ENCODE measurements at places on chromosomes 1 and 21.

DNA sequence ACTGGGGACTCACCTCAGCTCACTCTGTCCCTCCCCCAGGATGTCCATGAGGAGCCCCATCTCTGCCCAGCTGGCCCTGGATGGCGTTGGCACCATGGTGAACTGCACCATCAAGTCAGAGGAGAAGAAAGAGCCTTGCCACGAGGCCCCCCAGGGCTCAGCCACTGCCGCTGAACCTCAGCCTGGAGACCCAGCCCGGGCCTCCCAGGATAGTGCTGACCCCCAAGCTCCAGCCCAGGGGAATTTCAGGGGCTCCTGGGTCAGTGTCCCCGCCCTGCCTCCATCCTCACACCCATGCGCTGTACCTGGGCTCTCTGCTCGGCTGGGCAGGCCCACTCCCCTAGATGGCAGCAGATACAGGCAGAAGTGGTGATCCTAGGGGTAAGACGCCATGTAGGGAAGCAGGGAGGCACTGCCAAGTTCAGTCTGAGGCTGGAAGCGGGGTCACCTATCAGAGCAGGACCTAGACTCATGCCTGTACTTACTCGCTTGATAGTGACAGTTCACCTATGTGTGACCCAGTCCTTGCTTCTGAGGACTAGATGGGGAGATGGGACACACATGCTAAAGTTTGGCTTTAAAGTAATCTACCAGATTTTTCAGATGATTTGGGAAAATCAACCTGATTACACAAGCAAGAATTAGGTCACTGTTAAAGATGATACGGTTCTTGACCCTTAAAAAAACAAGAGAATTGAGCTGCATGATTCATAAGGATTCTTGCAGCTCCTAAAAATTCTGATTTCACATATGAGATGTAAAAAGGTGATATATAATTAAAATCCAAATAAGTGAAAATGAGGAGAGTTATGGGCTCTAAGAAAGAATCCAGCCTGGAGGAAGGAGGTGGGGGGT, 38.7 kb downstream of the ETNK2 start:
- DNase-seq: no peak

DNA sequence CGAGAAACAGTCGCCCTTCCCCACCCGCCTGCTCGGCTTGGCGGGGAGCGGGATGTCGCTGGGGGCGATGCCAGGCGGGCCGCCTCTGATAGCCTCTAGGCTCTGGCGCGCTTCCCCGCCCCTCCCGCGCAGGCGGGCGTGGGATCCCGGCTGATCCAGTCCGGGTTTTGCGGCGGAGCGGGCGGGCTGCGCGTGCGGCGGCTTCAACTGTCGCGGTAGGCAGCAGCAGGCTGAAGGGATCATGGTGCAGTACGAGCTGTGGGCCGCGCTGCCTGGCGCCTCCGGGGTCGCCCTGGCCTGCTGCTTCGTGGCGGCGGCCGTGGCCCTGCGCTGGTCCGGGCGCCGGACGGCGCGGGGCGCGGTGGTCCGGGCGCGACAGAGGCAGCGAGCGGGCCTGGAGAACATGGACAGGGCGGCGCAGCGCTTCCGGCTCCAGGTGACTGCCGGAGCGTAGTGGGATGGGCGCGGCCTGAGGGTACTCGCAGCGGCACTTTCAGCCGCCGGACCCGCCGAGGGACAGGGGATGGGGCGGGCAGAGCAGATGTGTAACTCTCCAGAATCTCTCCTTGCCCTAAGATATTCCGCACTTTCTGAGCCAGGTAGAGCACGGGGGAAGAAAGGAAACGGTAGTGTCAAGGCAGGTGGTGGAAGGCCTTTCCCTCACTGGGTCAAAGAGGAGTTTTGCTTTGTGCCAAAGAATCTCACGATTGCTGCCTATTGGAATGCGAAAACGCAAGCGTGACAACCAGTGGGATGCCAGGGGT, at the start of gene FAAH:
Gene FAAH, plus strand, starts transcription at position 210 of the 764 bp plus-strand sequence. Its CDS starts 32 bp downstream, at position 242.
- DNase-seq: peak; percentile 24

DNA sequence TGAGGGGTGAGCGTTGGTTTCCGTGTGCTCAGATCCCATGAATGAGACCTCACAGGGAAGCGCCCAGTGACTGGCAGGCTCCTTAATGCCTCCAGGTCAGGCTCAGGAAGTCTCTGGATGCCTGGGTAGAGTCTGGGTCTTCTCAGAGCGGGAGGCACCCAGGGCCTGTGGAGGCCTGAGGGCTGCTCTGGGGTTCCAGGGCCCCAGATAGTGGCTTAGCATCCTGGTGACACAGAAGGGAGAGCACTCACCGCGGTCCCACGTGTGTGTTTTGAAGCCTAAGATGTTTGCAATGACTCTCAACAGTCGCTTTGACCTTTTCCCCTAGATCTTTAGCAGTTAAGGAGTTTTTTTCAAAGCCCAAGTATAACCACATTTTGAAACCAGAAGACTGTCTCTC, 25.0 kb downstream of the PRMT2 start:
- no peak for DNase-seq

GRCh38 chr1:234148350-234148749, 224.9 kb upstream of the COA6 start:
- no peak for DNase-seq

DNA sequence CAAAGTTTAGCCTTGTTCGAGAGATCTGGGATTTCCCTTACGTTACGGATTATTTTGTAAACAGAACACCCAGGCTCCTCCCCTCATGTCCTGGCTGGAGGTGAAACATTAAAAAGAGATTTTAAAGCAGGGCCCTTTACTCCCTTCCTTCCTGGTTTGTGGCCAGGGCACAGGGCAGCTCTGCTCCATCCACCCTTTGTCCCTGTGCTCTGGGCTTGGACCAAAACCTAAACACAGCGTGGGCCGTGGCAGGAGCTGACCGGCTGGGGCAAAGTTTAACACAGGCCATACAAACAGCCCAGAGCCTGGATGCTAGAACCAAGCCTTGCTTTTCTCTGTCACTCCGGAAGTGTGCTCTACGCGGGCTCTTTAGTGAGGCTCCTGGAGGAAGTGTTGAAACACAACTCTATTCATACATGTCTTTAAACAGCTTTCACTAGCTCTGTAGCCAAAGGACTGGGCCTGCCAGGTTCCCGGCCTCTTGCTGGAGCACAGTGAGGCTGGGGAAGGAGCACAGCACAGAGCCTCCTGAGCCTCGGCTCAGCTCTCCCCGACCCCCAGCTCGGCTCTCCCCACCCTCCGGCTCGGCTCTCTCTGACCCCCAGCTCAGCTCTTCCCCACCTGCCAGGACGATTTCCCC, 84.7 kb downstream of the PDE9A start:
- DNase-seq: peak; percentile 63

GRCh38 chr1:58592522-58593134, 15.6 kb upstream of the TACSTD2 start:
- no peak for DNase-seq

DNA sequence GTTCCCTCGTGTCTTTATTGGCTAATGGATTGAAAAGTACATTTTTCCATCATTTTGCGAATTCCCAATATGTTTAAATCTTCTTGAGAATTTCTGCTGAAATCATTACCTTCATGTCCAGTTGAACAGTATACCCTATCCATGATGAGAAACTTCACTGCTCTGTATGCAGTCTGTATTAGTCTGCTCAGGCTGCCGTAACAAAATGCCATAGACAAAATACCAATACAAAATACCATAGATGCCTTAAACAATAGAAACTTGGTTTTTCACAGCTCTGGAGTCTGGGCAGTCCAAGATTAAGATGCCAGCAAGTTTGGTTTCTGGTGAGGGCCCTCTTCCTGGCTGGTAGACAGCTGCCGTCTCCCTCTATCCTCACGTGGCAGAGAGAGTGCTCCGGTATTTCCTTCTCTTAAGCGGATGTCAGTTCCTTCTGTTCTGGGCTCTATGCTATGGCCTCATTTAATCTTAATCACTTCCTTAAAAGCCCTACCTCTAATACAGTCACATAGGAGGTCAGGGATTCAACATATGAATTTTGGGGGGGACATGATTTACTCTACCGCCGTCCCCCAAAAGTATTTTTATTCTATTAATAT, 27.0 kb downstream of the CXADR start:
- DNase-seq: no peak

- no peak for DNase-seq
Observed at GRCh38 chr1:157105988-157106812, 6.6 kb upstream of the ETV3L start.

GRCh38 chr1:15436881-15437442, 1.3 kb upstream of the CTRC start:
- no peak for DNase-seq

- peak; percentile 62 for DNase-seq
Observed at GRCh38 chr1:224623743-224624333, 7.7 kb downstream of the CNIH3 start.

GRCh38 chr21:42580076-42580792, 66.6 kb downstream of the SLC37A1 start:
- DNase-seq: no peak

DNA sequence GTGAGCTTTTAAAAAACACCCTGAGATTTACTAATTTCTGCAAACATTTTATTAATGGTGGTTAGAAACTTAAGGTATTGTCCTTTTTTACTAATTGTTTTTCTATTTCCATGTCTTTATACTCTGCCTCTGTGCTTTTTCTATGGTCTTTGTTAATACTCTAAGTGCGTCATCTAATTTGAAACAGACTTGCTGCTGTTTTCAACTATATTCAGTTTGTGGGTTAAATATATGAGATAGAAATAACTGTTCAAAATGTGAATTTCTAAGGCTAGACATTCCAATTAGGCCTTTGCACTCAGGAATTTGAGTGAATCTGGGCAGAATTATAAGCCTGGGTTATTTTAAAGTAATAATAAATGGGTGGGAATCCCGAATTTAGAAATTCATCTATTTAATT, 82.4 kb upstream of the COL11A1 start:
- no peak for DNase-seq

DNA sequence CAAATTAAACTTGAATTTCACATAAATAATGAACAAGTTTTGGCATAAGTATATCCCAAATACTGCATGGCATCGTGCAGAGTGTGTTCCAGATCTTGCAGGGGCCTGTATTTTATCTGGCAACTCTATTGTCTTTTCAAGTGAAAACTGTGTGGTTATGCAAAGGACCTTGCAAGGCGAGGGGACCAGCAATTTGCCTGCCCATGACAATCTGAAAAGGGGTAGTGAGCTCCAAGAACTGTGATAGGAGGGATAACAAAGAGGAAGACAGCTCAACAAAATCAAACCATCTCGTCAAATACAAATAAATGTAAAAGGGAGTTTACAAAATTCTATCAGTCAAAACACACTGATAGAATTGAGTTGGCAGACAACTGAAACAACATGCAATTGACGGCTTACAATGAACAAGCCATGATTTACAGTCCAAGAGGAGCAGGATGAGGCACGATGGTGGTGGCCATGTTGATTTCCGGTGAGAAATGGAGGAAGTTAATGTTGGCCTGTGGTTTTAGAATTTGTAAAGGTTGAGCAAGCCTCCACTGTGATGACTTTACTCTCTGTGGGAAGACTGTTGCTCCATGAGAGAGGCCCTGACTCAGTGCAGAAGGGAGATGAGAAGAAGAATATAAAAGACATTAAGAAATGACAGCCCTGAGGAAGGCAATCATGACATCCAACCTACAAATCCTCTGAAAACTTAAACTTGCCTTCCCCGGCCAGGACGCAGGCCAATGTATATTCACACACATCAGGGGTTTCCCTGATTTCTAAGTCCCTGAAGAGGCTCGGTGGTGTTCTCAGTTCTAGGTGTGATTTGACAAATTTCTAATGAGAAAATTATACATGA, 132.2 kb downstream of the ADSS2 start:
- peak; percentile 86 for DNase-seq

DNA sequence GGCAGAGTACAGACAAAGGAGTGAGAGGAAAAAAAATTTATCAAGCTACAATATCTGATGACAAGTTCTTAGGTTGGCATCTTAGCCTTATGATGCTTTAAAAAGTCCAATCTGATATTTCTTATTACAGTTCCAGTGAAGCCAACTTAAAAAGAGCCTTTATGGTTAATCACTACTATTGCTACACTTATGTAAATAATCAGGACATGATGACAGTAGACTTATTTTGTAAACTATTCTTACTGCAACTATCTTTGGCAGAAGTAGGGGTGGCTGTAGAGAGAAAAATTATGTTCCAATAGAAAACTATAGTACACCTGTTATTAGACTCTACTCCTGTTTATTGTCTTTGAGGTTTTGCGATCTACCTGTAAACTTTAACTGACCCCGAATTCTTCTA, 25.8 kb upstream of the NUF2 start:
- no peak for DNase-seq

Data from CD8-positive, alpha-beta T cell (primary cell).